ENCODE measurements at places on chromosomes 11 and 22.

GRCh38 chr11:132301900-132302299, 931.5 kb downstream of the NTM start:
- no peak for DNase-seq

- DNase-seq: no peak
Measured at GRCh38 chr11:62600367-62601121, 1.1 kb downstream of the MTA2 start.

- DNase-seq: no peak
Measured at GRCh38 chr11:21634491-21634890, 558.4 kb upstream of the ANO5 start.

- DNase-seq: no peak
Measured at GRCh38 chr22:27116312-27117086, 459.1 kb downstream of the MIAT start.

DNA sequence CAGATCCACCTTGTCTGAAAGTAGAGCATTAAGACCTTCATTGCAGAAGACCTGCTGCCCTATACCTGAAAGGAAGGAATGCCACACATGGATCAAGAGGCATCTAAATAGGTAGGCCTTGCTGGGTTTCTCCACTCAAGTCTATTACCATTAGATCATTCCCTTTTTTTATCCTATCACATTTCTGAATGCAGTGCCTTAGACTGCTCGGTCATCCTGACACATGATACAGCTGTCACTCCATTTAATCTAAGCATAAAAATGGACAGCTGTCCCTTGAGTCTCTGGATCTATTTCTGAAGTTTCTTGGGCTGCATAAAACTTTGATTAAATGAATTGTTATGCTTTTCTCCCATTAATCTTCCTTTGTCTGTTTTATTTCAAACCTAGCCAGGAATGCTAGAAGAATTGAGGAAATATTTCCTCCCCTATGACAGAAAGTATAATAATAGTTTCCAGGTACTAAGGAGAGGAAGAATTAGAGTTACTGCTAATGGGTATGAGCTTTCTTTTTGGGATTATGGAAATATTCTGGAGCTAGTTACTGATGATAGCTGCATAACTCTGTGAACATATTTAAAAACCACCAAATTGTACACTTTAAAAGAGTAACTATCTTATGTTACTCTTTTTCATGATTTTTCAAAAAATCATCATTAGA, 88.0 kb downstream of the DLG2 start:
- no peak for DNase-seq

DNA sequence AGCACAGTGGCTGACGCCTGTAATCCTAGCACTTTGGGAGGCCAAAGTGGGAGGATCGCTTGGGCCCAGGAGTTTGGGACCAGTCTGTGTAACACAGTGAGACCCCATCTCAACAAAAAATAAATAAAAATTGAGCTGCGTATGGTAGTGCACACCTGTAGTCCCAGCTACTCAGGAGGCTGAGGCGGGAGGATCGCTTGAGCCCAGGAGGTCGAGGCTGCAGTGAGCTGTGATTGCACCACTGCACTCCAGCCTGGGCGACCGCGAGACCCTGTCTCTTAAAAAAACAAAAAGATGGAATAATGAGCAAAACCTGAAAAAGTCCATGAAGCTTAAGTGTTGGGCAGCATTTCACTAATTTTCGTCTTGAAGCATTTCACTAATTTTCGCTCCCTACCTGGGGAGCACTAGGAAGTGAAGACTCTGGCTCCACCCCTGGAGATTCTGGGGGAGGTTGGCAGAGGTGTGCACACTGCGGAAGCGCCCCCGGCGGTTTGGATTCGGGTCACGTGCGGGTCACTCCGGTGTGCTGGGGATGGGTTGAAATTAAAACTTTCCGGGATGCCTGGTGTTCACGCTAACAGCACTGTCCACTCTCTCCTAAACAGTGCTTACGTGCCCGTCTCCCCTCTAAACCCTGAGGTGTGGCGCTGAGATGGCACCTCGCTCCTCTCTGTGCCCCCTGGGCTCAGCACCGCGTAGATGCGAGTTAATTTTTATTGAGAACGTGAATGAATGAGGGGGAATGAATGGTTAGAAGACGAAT, 906 bp upstream of the NAA40 start:
- no peak for DNase-seq

DNA sequence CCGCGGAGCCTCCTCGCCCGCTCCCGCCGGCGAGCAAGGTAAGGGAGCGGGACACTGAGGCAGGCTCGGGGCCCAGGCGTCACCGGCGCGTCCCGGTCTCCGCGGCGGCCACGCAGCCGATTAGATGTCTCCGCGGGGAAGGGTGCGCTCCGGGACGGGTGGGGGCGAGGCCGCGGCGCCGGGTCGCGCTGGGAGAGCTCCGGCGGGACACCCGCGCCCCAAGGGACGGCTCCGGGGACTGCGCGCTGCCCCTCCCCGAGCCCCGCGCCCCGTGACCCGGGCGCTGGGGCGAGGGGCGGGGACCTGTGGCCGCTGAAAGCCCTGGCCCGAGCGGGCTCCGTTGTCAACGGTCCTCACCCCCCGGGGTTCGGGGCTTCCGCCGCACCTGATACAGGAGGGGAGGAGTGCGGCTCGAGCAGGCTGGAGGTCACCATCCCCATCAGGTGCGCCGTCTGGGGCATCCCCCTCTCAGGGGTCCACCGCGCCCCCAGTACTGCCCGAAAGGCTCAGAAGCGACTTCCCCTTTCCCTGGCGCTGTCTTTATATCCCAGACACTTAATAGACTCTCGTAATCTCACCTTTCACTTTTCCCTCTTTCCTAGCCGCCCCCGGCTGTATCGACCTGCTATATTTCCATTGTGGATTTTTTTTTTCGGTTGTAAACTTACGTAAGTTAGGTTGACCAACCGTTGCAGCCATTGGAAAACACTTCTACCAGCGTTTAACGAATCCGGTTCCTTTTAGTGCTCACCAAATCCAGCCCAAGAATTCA, 573 bp downstream of the PPFIA1 start:
- no peak for DNase-seq

DNA sequence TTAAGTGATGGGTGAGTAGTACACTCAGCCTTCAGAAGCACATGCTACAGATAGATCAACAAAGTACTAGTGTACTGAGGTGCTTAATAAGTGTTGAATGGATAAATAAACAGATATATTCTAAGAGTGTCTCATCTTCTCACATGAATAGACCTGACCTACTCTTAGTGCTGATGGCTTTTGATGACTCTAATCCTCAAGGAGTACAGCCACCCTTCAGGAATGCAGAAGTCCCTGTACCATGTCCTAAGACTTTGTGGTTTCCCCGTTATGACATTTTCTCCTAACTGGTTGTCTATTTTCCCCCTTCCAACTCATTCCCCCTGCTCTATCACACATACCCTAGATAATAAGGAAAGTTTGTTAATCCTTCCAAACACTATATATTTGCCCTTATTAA, 61.6 kb downstream of the C11orf65 start:
- no peak for DNase-seq

All from right renal pelvis (tissue), 4 donors.